ENCODE measurements at places on chromosomes 2 and 18.

GRCh38 chr2:190051223-190051622 is 11.3 kb downstream of the MSTN start:
- DNase-seq = no peak

DNA sequence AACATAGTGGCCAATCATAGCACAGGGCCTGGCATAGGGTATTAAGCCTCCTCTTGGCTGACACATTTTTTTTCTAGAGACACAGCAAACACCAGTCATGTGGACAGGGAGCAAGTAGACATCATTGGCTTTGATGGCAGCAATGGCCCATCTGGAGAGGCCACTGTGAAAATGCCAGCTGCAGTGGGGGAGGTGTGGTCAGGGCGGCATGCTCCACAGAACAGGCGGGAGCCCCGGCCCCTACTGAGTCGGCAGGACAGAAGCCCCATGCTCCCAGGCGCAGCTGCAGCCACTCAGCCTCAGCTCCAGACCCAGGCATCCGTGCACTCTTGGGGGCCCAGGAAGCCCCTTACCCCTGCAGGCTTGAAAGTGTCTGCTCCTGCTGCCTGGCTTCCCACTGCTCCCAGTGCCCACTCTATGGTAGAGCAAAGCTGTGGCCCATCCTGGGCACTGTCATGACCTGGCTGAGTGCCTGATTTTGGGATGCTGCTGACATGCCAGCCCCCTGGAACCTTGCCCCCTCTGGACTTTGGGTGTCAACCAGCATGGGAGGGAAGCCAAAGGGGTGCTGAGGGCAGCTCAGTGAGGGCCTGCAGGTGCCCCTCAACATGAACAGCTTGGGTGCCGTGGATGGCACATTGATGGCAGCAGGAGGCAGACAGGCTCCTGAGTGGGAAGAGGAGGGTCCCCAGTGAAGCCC is 23.3 kb upstream of the UBE2F start:
- DNase-seq = no peak

GRCh38 chr2:144629935-144630334 is 110.0 kb upstream of the ZEB2 start:
- DNase-seq = no peak

DNA sequence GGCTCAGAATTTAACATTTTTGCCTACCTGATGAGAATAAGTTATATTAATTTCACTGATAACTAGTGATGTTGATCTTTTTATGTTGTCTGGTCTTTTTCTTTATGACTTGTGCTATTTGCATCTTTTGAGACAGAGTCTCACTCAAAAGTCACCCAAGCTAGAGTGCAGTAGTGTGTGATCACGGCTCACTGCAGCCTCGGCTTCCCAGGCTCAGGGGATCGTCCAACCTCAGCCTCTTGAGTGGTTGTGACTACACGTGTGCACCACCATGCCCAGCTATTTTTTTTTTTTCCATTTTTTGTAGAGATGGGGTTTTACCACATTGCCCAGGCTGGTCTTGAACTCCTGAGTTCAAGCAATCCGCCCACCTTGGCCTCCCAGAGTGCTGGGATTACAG is 7.5 kb downstream of the SMCHD1 start:
- DNase-seq = no peak

- no peak for DNase-seq
Observed at GRCh38 chr18:41642756-41643155, 312.3 kb upstream of the PIK3C3 start.

DNA sequence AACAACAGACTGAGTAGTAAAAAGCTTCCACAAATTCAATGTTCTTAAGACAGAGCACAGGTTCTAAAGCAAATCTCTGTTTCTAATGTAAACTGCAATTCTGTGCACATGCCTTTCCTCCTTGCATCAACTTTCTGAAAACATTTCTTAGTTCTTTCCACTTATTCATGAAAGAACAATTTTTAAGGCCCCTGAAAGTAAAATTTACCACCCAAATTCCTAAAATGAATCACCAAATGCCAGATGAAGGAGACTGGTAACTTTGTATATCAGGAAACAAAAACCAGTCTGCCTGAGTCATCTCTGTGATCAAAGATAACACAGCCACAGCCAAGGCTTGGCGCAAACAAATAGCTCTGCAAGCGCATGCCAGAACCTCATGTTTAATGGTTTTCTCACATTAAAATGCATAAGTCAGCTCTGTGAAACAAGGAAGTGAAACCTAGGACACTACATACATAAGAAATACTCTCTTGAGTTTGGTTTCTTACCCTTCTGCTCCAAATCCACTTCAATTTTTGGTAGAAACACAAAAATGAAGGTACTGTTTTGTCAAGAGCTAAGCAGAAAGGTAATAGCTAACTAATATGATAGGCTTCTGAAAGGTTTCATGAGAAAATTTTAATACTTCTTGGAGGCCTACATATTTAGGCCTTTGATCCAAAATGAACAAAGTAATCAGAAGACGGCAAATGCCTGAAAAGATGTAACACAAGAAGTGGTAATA is 169.4 kb downstream of the THADA start:
- DNase-seq = peak; percentile 80

DNA sequence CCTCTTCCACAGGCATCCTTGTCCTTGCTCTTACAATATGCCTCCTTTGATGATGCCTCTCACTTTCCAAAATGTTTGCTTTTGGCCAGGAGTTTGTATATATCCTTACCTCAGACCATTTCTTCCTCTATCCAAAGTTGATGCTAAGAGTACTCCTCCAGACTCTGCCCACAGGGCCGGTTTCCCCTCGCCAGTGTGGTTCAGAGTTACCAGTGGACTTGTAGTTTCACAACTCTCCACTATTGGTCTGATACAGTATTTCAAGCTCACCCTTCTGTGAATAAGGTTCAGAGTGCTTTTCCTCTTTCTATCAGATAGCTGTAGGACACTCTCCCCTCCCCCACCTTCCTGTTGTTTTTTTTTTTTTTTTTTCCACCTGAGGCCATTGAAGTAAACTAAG is 42.2 kb upstream of the LINC00305 start:
- DNase-seq = no peak

- no peak for DNase-seq
Observed at GRCh38 chr18:55351241-55351691, 236.7 kb downstream of the TCF4 start.

GRCh38 chr2:37500031-37500430 is 155.6 kb downstream of the QPCT start:
- DNase-seq = no peak
